Mesenchymal stem cell (in vitro differentiated cells and primary cell): ENCODE measurements at places on chromosomes 5 and 9.

DNA sequence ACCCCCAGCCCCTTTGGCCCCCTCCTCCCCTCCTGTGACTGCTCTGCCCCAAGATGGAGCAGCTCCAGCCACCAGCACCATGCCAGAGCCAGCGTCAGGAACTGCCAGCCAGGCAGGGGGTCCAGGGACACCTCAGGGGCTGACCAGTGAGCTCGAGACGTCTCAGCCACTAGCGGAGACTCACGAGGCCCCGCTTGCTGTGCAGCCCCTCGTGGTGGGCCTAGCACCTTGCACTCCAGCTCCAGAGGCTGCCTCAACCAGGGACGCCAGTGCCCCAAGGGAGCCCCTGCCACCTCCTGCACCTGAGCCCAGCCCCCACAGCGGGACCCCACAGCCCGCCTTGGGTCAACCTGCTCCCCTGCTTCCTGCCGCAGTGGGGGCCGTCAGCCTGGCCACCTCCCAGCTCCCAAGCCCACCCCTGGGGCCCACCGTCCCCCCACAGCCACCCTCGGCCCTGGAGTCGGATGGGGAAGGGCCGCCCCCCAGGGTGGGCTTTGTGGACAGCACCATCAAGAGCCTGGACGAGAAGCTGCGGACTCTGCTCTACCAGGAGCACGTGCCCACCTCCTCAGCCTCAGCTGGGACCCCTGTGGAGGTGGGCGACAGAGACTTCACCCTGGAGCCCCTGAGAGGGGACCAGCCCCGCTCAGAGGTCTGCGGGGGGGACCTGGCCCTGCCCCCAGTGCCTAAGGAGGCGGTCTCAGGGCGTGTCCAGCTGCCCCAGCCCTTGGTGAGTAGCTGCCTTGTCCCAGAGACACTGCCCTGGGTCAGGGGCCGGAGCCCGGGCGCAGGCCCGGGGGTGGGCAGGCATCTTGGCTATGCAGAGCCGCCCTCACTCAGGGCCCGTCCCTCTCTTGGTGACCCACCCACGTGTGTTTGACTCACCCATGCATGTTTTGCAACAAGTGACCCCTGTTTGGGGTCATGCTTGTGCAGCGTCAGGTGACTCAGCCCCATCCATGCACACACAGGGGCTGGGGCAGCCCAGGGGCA lies 105.2 kb downstream of the WNK2 start:
- DNase-seq: peak; percentile 68

GRCh38 chr5:101966476-101966875 lies 329.6 kb downstream of the SLCO4C1 start:
- no peak for DNase-seq

DNA sequence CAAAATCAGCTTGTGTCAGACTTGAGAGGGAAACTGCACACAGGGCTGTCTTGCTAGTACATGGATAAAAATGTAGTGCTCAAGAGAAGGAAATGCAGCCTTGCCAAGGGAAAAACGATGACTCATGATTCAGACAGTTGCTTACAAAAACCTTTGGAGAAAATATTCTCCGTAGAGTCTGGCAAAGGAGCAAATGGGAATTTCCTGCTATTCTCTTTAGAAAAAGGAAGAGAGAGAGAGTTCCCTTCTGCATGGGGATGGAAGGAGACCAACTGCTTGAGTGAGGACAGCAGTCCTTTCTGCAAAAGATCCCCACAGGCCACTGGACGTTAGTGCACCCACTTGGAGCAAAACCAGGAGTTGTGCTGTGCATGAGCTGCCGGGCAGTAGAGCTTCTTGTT lies 7.6 kb downstream of the IFNB1 start:
- peak; percentile 95 for DNase-seq

DNA sequence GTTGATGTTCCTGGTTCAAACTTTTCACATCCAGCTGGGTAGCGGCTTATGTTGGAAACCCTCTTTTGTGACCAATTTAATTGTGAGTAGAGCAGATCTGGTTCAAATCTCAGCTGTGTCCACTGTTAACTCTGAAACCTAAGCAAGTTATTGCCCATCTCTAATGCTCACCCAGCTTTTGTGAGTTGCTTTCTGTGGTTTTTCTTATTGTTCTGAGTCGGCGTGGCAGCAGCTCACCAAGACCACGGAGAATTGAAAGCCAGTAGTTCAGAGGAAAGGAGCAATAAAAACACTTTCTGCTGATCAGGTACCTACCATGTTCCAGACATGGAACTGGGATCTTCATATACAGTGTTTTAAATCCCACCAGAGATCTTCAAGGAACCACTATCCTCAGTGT lies 114.4 kb downstream of the DOCK2 start:
- no peak for DNase-seq

DNA sequence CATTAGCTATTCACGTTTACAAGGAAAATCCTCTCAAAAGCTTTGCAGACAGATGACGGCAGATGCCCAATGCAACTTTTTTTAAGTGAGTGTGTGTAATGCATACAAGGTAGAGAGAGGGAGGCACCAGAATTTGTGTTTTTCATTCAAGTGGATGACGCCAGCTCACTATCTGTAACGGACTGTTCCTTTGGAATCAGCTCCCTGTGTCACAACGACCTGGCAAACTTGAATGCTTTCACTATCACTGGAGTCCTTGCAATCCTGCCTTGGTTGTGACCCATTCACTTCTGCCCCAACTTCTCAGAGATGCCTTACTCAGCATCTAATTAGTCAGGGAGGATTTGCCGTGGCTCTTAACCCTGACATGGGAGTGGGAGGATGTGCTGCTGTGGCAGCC lies 148.5 kb downstream of the BNC2 start:
- peak; percentile 56 for DNase-seq

DNA sequence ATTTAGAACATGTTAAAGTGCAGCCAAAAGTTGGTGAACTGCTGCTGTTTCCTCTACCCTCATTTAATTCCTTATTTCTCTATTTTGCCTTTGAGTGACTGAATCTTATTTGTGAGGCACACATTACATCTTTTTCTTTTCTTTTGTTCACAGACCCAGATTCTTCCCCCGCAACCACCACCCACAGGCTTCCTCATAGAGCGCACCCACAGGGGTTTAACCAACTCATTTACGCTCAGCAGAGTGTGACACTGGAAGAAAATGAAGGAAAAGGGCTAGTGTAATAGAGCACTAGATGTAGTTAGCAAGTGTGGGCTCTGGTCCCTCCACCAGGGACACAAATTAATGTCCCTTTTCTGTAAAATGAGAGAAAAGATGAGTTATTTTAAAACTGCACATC lies 200.7 kb downstream of the PARP8 start:
- DNase-seq: no peak

DNA sequence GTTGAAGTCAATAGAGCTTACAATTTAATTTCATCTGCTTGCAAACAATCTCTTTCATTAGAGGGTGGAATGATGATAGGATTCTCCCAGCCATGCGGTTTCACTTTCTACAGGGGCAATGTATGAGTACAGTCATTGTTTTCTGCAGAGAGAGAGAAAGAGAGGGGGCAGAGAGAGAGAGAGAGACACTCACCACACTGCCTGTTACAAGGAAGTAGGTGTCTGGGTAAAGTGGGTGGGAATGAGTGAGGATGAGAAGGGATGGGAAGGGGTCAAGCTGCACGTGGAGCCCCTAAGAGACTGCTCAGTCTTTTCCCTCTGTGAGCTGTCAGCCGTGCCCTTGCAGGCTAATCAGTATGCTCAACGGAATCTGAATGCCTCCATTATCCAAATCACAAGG lies 454.3 kb downstream of the KDM4C start:
- DNase-seq: no peak

DNA sequence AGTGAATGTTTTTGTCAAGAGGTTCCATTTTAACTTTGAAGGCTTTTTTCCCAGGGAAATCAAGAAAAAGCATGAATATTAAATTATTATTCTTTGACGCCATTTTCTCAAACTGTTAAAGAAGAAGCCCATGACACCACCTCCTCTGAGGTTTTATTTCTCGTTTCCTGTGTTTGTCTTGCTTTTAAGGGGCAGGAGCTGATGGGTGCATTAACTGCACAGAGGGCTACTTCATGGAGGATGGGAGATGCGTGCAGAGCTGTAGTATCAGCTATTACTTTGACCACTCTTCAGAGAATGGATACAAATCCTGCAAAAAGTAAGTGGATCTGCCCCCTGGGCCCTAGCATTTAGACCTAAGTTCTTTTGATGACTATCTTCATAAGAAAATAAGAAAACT lies 205.3 kb downstream of the RFK start:
- DNase-seq: no peak

DNA sequence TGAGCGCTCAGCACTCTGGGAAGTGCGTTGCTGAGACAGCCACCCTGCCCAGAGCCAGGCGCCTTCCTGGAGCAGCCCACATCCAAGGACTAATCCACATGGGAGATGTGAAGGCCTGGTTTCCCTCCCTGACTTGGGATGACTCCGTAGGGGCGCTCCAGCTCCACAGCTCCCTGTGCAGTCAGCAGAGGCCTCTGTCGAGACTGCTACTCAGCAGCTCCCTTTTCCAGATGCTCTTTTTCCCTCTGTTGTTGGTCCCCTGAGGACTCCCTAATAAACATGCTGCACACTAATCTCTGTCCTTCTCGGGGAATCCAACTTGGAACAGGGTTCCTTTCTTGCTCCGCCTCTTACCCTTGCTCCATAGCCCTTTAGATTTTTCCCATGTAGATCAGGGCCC lies 237.3 kb downstream of the ZSWIM6 start:
- DNase-seq: no peak

DNA sequence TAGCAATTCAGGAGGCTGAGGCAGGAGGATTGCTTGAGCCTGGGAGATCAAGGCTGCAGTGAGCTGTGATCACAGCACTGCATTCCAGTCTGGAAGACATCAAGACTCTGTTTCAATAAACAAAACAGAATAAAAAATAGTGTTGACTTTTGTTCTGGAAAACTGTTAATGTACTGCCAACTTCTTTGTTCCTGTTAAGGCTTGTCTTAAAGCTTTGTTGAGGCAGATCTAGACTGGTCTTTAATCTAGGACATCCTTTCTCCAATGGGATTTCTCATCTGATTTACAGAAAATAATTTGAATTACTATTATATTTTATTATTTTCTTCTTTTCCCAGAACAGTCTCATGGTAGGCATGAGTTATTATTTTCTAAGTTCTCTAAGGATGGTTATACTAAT lies 26.0 kb downstream of the BDP1 start:
- DNase-seq: no peak

- DNase-seq: no peak
Measured at GRCh38 chr5:141338538-141339306, at the start of gene PCDHGA2. TSS of gene PCDHGA2 (plus strand) at chr5:141338760.

GRCh38 chr5:34667705-34668104 lies 11.6 kb downstream of the RAI14 start:
- no peak for DNase-seq

- peak; percentile 78 for DNase-seq
Measured at GRCh38 chr9:87812375-87813118, 70.1 kb upstream of the SPATA31E1 start.

DNA sequence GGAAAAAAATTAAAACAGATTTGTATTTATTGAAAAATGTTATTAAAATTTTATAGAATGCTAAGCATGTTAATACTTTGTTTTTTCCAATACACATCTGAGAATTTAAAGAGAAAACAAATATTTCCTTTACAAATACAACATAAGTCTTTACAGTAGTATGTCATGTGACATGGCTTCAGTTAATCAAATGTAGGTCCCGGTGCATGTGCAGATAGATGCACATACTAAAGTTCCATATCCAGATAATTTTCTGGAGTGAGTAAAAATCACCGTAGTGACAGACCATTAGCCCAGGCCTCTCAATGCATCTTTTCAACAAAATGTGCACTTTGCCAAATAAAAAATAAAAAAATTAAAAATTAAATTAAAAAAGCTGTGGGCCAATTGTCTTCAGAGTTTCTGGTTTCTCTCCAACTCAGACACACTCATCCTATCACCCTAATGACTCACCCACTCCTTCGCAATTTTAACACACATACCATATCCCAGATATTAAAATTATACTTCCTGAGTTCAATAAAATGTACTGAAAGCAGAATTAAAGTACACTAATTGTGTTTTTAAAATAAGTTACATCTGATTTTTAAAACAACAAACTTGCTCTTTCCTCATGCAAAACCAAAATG lies 508.1 kb downstream of the NR2F1-AS1 start:
- no peak for DNase-seq

DNA sequence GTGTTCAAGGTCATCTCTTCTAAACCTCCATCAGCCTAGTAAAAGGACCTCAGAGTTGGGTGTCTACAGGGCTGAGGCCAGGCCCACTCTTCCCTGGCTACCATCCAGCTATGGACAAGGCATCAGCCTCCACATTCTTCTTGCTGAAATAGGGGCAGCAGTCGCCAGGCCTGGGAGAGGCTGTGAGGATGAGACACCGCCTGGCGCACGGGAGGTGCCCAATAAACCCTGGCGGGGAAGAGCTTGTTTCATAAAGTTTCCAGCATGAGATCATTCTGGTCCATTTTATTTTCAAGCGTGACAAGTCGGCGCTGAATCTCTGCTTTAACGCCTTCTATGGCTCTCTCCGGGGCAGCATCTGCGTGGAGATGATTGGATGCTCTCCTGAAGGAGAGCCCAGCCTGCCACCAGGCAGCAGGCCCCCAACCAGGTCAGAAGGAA lies 153.4 kb downstream of the OLFM1 start:
- DNase-seq: no peak

GRCh38 chr5:172556262-172556661 lies 84.8 kb upstream of the NEURL1B start:
- no peak for DNase-seq

- no peak for DNase-seq
Measured at GRCh38 chr5:31688515-31689092, 49.7 kb downstream of the PDZD2 start.

DNA sequence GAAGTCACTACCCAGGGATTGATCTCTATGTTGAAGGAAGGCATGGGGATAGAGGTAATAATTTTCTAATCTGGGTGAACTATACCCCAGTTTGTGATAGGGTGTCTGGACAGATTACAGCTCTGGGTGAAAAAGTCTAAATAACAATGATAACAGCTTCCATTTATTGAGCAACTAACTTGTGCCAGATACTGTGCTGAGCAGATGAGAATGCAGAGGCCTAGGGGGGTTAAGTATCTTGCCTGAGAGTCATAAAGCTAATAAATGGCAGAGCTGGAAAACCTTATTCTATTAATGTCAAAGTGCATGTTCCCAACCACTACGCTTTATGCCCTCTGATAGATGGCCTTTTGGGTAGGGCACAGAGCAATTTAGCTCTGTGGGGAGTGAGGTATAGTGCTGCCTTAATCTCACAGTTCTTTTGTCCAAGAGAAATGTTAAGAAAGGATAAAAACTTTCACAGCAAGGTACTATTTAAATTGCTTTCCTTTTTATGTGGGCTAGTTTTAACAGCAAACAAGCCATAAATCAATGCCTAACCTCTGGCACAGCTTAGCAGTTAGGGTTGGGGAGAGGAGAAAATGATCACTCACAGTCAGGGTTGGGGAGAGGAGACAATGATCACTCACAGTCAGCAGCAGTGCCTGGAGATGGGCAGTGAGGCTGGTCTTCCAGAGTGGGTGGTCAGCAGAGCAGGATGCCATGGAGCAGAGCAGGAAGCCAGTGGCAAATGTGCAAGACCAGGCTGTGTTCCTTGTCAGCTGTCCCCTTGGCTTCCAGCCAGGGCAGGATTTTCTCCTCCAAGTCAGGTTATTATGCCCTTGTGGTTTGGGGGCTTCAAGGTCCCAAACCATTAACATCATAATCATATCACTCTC lies 187.0 kb downstream of the CARTPT start:
- peak; percentile 41 for DNase-seq

- no peak for DNase-seq
Measured at GRCh38 chr5:98282521-98282920, 490.9 kb upstream of the RGMB start.

- DNase-seq: no peak
Measured at GRCh38 chr5:154679501-154679900, 75.7 kb upstream of the LARP1 start.
